HCEC 1CT (cell line): ENCODE measurements at places on chromosomes 4 and X.

- no peak for DNase-seq
Measured at GRCh38 chr4:82467471-82467870, 37.1 kb downstream of the ENOPH1 start.

GRCh38 chr4:18075823-18076433 lies 54.4 kb upstream of the LCORL start:
- DNase-seq = no peak

- DNase-seq = no peak
Measured at GRCh38 chr4:91840359-91840758, 463.4 kb upstream of the GRID2 start.

DNA sequence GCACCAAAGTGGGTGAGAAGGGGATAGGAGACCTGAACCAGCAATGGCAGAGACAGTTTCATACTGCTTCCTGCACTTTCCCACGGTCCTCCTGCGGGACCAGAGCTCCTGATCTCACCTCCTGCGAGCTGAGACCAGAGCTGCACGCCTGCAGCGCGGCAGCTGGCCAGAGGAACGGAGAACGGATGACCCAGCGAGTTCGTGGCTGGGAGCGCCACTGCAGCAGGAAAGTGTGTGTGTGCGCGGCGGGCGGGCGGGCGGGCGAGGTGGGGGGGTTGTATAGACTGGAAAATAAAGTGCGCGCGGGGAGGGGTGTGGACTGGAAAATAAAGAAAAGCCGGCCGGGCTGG lies 16.5 kb downstream of the MCF2 start:
- no peak for DNase-seq

- DNase-seq = no peak
Measured at GRCh38 chr4:46656071-46656470, 253.0 kb downstream of the COX7B2 start.

DNA sequence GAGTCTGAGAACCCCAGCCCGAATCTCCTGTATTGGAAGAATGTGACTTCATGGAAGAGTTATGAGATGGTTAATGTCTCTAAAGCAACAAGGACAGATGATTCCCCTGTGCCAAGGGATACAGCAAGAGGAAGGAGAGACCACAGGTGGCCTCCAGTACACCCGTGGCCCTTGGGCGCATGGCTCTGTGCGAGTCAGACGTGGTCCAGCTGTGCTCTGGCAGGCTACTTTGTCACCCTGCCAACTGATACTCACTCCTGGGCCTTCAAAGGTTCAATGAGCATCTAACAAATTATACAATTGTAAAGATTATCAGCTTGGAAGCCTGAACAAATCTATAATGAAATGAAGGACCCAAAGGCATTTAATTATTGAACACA lies 71.7 kb downstream of the NYX start:
- no peak for DNase-seq

DNA sequence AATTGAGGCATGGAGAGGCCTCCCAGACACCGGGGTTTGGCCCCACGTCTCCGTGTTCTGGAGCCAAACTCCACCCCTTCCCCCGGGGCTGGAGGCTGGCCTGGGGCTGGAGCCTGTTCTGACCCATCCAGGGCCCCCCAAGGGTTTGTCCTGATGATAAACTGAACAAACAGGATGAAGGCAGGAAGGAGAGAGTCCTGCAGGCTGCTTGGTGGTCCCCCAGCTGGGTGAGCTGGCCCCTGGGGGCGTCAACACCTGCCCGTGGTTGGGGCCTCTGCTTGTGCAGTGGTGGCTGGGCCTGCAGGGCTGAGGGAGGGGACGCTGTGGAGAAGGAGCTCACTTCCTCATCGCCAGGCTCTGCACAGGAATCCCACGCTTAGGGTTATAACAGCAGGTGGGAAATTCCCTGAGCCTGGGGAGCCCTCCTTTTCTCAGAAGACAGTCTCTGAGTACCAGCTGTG lies 2.3 kb downstream of the SH3TC1 start:
- DNase-seq = no peak

- no peak for DNase-seq
Measured at GRCh38 chr4:19913650-19914049, 338.1 kb upstream of the SLIT2 start.

DNA sequence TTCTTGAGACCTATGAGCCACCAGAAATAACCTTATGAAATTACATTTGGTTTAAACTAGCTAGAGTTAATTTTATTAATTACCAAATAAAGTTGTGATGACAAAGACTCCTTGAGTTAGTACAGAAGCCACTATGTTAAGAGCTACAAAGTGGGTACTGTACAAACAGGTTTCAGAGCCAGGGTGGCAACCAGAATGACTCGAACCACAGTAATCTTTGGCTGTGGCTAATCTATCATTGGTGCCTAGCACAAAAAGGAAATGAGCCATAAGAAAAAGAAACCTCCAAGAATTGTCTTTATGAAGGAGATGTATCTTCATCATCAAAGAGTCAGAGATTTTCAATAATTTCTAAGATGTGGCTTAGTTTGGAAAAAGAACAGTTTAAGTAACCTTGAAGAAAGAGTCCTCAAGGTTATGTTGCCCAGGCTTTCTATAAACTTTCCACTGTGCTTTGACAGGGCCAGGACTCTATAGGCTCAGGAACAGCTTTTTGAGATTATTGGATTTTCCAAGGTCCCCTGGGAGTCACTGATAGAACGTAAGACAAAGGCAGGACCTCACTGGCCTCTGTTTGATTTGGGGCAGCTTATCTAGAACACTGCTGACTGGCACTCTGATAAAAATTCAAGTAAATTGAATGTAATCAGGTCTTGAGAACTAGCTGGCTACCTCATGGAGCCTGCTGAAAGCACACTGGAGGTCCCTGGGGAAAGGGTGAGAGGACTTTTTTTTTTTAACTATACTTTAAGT lies 777.7 kb downstream of the STIM2 start:
- DNase-seq = no peak

DNA sequence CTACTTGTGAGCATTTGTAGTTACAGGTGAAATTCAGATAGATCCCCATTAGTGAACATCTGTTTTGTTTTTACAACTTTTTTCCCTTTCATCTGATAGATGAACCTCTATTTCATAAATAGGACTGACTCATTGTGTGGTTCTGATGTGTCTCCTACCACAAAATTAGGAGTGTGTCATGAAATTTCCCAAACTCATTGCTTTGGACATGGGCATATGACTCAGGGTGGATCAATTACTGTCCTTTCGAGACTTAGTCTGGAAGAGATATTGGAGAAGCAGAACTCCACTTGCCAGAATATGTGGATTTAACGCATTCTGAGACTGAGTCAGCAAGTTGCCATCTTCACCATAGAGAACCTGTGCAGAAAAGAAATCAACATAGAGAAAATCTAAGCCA lies 53.5 kb upstream of the PCDH10 start:
- DNase-seq = peak; percentile 50

GRCh38 chr4:120070196-120070595 lies 3.5 kb upstream of the MAD2L1 start:
- DNase-seq = peak; percentile 29
